EH (cell line): ENCODE measurements at places on chromosomes 3 and 15.

DNA sequence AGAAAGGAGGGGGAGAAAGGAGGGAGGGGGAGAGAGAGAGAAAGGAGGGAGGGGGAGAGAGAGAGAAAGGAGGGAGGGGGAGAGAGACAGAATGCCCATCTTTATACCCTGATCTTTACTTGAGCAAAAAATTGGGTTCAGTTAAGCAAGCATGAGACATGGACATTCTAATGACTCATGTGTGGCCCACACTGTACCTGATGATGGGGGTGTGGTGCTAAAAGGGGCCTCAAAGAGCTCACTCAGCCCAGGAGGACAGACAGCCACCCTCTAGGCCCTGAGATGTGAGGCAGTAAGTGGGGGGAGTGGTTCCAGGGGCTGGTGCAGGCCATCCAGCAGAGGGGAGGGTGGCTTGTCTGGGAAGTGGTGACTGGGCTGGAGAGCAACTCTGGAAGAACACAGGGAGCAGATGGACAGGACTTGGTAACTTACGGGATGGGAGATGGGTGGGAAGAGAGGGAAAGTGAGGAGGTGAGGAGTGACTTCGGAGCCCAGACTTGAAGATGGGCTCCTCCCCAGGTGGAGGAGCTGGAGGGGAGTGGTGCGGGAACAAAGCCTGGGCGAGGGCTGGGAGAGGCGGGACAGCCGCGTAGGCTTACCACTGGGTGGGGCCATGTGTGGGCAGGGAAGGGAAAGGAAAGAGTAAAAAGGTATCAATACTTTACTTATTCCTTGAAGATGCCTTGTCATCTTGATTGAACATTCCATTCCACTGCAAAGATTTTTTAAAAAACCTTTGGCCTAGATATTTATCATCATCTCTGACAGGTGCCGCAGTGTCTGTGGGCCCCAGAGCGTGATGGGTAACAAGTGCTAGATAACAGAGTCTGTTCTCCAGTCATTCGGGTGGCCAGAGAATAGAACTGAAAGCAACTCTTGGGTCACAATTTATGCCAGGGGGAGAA lies 32.3 kb downstream of the TSPAN3 start:
- DNase-seq: no peak

DNA sequence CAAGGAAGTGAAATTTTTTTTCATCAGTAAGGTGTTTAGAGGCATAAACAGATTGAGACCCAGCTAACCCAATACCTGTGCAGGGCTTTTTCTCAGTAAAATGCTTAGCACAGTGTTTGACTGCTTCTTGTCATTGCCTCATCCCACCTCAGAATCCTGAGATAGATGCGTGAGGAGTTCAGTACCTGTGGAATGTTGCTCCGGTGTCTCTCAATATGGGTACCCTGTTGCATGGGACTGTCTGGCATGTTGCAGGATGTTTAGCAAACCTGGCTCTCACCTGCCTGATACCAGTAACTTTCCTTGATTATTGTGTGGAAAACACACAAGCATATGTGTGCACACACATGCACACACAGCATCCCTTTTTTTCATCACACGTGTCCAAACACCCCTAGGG lies 128.4 kb downstream of the MCTP2 start:
- no peak for DNase-seq

DNA sequence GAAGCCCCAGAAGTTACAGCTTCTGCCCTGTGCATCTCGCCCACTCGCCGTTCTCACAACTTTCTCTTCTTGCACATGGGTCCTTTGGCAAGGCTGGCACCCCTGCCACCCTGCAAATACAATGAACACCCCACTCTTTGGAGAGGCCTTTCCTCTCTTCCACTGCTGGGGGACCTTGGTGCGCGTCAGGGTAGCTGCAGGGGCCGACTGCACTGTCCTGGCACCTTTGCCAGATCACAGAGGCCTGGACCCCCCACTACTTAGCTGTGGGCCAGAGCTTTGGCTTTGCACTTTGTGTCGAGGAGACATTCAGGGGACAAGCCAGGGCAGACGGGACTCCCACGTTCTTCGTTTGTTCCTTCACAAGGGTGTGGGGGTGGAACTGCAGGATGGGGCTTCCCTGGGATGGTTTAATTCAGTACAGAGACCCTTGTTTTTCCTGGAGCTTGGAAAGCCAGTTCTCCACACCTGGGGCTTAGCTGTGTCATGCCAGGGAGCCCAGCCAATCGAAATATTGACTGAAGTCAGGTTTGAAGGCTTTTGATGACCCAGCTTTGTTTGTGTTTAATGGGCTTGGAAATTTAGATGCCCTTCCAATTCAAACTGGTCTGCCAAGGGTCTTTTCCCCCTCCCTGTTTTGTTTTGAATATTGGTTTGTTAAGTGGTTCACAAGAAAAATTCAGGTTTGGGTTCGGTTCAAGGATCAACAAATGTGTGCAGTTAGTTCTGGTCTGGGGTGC lies 256.1 kb upstream of the TLE3 start:
- no peak for DNase-seq

- no peak for DNase-seq
Measured at GRCh38 chr3:139119331-139120025, 74.8 kb upstream of the PRR23C start.

DNA sequence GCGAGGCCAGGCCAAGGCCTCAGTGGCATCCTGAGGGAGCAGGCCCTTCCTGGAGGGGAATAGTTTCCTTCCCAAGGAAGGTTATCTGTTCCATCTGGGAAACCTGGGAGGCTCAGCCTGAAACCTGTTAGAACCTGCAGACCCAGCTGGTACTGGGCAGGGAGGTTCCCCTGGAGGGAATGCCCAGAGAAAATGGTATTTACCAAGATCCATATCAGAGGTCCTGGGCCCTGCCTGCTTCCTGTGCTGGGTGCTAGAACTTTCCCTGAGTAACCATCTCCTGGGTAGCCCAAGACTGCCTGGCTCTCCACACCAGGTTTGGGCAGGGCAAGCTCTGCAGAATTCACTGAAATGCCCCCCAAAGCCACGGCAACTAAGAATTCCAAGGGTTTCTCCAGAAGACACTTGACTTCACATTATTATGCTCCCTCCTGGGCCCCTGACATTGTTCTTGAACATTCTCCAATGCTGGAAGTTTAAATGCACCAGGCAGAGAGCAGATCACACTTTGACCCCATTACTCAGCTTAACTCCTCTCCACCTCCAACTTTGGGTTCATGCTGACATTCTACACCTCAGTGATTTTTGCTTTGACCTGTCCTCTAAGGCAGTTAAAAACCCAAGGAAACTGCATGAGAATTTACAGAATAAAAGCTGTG lies 2.0 kb downstream of the CA12 start:
- DNase-seq: no peak

DNA sequence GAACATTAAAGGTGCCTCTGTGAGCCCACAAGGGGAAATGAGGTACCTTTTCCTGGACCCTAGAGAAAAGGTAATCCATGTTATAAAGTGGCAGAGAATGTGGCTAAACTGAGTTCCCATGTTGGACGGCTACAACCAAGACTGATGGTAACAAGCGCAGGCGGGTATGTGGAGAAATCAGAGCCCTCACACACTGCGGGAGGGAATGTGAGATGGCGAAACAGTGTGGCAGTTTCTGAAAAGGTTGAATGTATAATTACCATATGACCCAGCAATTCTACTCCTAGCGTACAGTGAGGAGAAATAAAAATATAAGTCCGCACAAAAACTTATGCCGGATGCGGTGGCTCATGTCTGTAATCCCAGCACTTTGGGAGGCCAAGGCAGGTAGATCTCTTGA lies 24.1 kb upstream of the SHISA5 start:
- no peak for DNase-seq

DNA sequence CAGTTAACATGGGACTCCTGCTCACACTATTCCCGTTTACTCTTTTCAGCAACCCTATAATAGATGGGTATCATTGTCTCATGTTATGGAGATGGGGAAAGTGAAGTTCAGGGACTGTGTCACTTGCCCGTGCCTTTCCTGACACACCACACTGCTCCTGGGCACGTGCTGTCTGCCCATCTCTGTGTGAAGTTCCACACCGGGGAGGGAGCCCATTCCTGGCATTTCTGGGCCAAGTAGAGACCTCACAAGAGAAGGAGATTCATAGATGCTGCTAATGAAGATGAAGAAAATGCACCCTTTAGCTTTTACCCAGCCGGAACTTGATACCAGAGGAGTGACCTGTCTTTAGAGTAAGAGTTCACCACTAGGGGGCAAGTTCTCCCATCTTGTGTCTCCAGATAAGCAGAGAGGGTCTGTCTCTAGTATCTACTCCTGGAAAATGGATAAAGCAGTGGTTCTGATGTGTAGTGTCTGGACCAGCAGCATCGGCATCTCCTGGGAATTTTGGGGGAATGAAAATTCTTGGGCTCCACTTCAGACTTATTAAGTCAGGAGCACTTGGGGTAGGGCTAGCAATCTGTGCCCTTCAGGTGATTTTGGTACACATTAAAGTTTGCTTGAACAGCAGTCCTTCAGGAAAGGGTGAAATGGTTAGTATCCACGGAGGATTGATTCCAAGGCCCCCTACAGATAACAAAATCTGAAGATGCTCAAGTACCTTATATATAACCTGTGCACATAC lies 2.0 kb upstream of the TOPBP1 start:
- peak; percentile 63 for DNase-seq

DNA sequence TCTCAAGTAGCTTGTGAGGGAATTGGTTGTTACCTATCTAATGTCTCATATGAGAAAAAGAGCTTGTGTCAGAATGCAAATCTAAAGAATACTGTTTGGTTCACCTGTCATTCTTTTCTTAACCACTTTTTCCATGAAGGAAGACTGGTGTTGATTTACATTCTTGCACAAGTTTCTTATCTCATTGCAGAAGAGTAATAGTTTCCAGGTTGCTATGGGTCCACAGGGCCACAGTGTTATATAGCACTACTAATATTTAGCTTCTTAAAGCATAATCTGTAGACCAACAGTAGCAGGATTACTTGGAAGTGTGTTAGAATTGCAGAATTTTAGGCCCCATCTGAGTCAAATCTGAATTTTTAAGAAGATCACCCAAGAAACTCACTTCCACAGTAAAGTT lies 697.5 kb downstream of the GBE1 start:
- no peak for DNase-seq

DNA sequence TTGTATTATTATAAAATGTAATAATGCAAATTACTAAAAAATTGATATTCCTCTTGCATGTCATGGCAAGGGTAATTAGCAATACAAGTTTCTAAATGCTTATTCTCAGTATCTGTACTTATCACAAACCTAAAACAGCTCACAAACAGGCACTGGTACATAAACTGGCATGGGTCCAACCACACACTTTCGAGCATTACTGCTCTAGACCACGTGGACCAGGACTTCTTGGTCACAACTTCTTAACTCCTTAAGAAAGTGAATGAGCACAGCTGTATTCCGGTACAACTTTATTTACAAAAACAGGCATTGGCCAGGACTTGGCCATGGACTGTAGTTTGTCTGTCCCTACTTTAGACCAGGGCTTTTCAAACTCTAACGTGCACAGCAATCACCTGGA lies 173.3 kb downstream of the SUCLG2 start:
- no peak for DNase-seq

DNA sequence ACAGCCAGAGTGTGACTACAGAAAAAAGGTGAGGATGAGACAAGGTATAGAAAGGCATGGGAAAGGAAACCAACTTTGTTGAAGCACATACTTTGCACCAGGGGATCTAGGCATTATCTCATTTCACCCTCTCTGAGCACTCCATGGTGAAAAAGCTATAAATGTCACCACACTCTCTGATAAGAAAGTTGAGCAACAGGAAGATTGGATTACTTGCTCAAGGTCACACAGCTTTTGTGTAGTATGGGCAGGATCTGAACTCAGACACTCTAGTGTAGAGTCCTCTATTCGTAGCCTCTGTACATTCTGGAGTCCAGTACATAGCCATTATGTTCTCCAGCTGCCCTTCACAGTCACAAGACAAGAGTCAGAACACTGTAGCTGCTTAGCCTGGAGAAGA lies 163.4 kb upstream of the SEMA6D start:
- DNase-seq: no peak

- DNase-seq: no peak
Measured at GRCh38 chr15:79051941-79052731, 38.4 kb downstream of the RASGRF1 start.

GRCh38 chr15:45307230-45307924 lies 55.3 kb downstream of the SLC28A2 start:
- DNase-seq: peak; percentile 72

- DNase-seq: no peak
Measured at GRCh38 chr15:63765338-63765737, 68.4 kb downstream of the HERC1 start.

- peak; percentile 91 for DNase-seq
Measured at GRCh38 chr3:187994221-187995042, 159.5 kb upstream of the LPP start.

GRCh38 chr3:166900866-166901577 lies 479.1 kb downstream of the ZBBX start:
- no peak for DNase-seq

DNA sequence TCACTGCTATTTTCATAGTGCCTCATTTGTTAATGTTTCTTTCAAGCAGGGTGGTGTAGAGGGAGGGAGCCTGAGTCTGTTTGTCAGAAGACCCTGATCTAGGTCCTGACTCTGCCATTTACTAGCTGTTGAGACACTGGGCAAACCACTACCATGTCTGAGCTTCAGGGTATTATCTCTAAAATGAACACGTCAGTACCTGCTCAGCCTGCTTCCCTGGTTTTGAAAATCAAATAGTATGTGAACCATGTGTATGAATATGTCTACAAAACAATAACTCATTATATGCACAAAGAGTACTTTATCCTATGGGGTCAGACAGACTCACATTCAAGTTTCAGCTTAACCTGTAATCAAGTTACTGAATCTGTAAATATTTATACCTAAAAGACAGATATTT lies 25.1 kb downstream of the SYNPR start:
- DNase-seq: no peak

DNA sequence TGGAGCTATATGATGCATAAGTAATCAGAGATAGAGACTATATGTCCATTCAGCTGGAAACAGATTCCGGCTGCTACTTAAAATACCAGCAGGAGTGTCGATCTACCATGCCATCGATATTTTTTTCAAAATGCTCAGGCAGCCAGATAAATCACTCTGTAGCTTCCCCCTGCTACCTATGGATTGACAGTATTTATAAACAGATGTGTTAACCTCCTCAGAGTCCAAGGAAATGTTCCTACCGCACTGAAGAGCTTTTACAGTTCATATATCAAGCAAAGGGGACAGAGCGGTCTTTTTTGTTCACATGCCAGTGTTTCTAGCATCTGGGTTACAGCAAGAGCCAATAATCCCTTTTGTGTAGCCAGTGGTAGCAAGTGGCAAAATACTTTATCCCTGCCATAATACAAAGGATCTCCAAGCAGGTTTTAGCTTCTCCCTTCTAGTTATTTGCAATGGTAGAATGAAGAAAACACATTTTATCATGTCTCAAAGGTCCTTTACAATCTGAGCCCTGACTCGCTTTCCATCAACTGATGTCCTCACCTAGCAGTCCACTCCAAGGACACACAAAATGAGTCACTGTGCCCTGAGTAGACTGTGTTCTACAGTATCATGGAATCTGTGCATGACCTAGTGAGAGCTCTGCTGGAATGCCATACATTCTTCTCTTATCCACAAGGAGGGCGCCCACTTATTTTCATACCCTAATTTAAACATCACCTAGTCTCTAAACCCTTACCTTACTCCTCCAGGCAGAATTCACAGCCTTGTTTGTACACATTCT lies 507.0 kb downstream of the TBL1XR1 start:
- DNase-seq: peak; percentile 7

GRCh38 chr15:40650479-40650878 lies 44.5 kb upstream of the RAD51 start:
- DNase-seq: no peak
